ENCODE measurements at places on chromosomes 5 and 9. TPM values are rescaled to one million over a fixed set of nuclear protein-coding genes. Genes with fewer than 3 reads are reported as not detected.

GRCh38 chr9:91106415-91107081 is 255.2 kb downstream of the AUH start:
- DNase-seq, result no peak

SH3PXD2B gene
- total RNA-seq, result 0.28 TPM

DNA sequence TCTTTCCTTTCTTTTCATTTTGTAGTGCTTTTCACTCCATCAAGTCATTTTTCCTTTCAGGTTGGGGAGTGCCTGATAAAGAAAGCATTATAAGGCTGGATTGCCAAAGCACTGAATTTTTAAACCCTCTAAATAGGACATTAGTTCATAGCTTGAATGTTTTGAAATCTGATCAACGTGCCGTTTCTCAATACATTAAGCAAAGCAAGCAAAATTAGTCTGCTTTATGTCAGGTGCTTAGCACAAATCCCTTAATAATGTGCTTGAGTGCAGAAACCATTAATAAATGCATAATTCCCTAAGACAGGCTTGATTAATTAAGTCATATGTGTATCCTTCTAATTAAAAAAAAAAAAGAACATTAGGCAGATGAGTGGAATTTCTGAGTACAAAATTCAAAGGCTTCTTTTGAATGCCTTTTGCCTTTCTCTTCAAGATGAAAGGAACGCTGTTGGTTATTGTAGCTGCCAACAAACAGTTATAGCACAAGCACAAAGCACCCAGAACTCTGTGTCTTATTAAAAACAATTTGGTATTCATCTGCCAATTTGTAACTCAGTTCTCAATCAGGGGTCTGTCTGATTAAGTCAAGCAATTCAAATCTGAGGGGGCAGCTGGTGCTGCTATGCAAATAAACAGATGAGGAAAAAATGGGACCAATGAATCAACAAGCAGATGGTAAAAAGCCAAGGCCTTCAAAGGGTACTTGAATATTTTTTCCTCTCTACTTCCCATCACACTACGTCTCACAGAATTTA is 233.7 kb downstream of the TLE1 start:
- DNase-seq, result no peak

DNA sequence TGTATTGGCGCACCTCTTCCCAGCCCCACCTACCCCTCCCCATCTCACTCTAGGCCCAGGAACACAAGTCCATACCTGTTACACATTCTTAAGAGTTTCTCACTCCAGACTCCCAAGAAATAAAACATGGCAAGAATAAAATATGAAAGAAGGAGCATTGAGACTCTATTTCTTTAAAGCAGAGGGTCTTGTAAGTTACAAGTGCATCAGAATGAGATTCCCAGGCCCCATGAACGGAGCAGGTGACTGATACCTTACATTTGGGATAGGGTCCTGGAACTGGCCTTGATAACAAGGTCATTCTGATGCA is 5.7 kb downstream of the EGR1 start:
- DNase-seq, result no peak

CDKN2A gene
- total RNA-seq, result 20.4 TPM

DNA sequence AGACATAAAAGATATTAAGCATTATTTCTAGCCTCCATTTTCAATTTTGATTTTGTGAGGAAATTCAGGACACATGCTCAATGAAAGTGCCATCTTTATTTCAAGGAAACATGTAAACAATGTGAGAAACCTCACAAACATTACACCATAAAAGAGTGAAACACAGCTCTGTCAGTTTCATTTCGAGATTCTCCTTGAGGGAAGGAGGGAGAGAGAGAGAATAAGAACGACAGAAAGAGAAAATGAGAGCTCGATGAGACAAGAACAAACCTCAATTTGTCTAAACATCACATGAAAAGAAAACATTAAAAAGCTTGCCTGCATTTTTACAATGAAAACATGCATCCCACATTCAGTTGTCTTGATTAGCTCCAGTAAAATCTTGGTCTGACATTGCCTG is 553.5 kb upstream of the MEF2C start:
- DNase-seq, result no peak

- DNase-seq, result no peak
Measured at GRCh38 chr5:151740336-151740942, 18.0 kb downstream of the ATOX1 start.

PPIC gene
- total RNA-seq, result not detected

SLCO6A1 gene
- not detected for total RNA-seq

GRCh38 chr9:20189871-20190270 is 401.0 kb upstream of the SLC24A2 start:
- no peak for DNase-seq

GRCh38 chr5:10789021-10789420 is 28.0 kb upstream of the DAP start:
- no peak for DNase-seq

- DNase-seq, result no peak
Measured at GRCh38 chr5:56819060-56819881, 3.9 kb downstream of the MAP3K1 start.

GPX8 gene
- not detected for total RNA-seq

GRCh38 chr9:91835632-91836031 is 114.4 kb downstream of the ROR2 start:
- no peak for DNase-seq

- DNase-seq, result no peak
Measured at GRCh38 chr5:135487037-135487395, 34.9 kb upstream of the TIFAB start.

- DNase-seq, result no peak
Measured at GRCh38 chr5:109853377-109853776, 163.7 kb downstream of the MAN2A1 start.

DNA sequence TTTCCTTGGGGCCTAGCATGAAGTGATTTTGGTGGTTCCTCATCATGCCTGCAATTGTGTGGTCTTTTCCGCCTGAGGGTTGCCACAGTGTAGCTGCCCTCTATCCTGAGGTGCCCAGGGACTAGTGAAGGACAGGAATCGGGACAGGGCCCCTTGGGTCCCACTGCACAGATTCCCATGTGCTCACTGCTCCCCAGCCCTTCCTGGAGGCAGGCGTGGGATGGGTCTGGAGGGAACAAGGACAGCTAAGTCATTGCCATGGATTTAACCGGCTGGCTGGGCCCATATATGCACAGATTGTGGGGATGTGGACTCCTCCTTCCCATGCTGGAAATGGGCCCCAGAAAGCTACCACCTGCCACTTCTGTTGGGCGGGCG is 122.3 kb upstream of the PITX1 start:
- DNase-seq, result no peak

GRCh38 chr5:5751498-5751897 is 329.0 kb downstream of the ICE1 start:
- DNase-seq, result no peak

GRCh38 chr5:125961150-125961549 is 462.1 kb upstream of the GRAMD2B start:
- no peak for DNase-seq

UCK1 gene
- total RNA-seq, result 38.8 TPM

Measured in activated naive CD8-positive, alpha-beta T cell treated with anti-CD3 and anti-CD28 coated beads, Interleukin-2, amount 10 ng/mL, durations not matched to agents 7 days and 5 days (primary cell).